Mesenchymal stem cell (in vitro differentiated cells and primary cell): ENCODE measurements at places on chromosomes 5 and 9.

DNA sequence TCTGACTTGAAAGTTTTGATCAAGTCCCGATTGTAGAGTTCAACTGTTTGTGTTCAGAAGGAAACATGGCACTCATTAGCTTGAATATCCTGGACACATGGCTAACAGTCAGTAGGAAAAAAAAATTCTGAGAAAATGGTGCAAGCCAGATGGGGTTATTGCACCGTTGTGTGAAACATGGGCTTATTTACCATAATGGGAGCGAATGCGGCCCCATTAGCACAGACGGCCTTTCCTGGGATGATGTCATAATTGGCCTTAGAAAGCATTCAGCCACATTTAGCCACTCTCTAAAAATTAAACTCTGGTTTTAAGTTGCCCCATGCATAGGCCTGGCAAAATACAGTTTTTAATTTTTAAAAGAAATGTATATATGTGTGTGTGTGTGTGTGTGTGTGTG, 112.1 kb downstream of the IRX2 start:
- DNase-seq, result no peak

DNA sequence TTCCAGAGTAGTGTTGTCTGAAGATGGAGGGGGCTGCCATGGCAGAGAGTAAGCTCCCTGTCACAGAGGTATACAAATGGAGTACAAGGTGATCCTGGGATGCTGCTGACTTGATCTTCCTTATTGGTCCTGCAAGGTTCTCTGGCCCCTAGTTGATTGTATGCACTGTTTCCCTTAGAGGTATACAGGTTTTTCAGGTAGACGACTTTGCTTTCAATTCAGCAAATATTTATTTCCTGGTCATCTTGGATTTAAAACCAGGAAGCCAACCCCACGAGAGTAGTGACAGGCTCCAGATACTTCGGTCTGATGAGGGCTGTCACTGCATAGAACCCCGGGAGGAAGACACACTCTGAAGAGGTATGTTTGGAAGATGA, 16.5 kb upstream of the TRIM14 start:
- no peak for DNase-seq

DNA sequence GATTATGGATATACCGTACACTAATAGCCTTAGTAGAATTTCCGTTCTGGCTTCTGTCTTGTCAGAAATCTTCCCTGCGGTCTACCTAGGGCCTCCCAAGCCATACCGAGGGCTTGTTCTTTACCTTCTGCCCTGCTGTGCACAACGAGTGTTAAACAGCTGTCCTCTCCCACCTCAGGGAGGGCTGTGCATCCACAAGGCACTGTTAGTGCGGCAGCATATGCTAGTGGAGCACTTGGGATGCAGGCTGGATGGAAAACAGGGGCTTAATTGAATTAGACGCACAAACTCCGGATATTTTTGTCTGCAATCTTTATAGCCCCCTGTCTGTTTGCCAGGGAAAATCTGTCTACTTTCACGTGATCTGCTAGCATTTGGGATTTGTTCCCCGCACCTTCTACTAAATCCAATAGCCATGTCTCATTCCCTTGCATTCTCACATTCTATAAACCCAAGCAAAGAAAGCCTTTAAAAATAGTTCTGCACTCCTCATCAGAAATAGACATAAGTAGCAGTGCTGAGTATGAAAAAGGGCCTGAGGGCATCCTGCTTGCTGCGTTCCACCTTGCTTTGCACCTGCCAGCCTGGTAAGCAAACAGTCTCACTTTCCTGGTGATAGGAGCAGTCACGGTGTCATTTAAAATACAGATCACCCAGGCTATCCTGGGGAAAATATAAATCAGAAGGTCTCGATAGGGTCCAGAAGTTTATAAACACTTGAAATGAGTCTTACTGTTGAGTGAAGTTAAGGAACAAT, 382.6 kb downstream of the RASEF start:
- no peak for DNase-seq

GRCh38 chr9:95132366-95133324, 184.9 kb downstream of the FANCC start:
- peak; percentile 77 for DNase-seq

- peak; percentile 17 for DNase-seq
Measured at GRCh38 chr5:135203593-135204036, 169.6 kb upstream of the PITX1 start.

- no peak for DNase-seq
Measured at GRCh38 chr5:10583663-10584572, 20.0 kb downstream of the ANKRD33B start.

DNA sequence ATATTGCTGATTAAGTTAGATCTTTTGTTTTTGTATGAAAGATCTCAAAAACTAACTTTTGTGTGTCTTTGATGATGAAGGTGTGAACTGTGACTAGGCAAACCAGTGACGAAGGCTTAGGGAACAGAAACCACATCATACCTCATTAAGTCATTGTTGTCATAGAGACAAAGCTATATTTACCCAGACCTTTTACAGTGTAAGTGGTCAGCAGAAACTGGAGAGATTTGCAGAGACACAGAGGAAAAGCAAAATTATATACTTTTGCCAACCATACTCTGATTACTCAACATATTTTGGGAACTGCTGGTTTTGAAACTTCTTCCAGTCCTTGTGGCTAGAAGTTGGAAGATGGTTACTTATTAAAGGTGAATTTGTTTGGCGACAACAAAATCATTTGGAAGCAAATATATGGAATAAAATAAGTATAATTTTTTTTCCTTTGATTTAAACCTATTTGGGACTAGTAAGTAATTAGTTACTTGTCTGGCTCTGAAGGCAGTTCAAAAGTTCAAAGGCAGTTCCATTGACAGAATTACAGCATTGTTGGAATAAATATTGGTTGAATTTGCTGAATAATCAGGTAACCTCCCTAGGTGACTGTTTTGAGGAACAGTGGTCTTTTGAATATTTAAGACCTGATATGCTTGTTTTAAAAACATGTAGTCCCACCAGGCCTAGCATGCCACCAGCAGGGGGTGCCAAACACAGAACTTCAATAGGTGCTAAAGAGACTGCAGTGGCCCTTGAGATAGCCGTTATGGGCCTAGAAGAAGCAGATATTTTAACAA, 103.8 kb downstream of the RPS23 start:
- peak; percentile 95 for DNase-seq

DNA sequence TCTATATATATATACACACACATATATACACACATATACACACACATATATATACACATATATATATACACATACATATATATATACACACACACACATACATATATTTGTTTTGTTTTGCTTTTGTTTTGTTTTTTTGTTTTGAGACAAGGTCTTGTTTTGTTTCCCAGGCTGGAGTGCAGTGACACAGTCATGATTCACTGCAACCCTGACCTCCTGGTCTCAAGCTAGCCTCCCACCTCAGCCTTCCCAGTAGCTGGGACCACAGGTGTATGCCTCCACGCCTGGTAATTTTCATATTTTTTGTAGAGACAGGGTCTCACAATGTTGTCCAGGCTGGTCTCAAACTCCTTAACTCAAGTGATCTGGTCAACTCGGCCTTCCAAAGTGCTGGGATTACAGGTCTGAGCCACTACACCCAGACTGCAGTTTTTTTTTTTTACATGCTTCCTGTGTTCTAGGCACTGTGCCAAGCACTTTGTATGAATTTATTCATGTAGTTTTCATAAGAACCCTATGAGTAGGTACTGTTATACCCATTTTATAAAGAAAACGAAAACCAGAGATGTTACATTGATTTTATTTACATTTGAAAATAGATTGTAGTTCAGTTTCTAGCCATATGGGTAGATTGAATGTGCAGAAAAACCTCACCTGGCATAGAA, 120.7 kb downstream of the PBX3 start:
- no peak for DNase-seq

DNA sequence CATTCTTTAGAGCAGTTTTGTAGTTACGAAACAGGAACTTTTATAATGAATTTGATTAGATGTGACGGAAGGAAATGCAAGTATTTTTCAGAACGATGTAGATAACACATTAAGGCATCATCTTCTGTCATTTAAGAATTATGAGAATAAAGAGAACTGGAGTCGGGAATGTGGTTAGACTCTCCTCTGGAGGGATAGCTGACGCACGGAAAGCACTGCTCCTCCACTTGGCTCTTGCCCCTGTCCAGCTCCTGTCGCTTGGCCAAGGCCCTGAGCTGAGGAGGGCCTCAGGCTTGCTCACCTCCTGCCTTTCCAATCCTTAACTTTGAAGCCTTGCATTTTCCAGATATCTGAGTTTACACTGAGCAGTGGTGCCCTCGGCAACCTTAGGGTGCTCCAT, 60.5 kb downstream of the MAP1B start:
- no peak for DNase-seq

GRCh38 chr9:136093995-136094881, 851 bp downstream of the NACC2 start:
- peak; percentile 81 for DNase-seq
